GM10248 (cell line): ENCODE measurements at places on chromosomes 6 and 20.

- DNase-seq = no peak
These were observed 52.4 kb upstream of the TINAG start for GRCh38 chr6:54255886-54256285.

- no peak for DNase-seq
These were observed 34.9 kb downstream of the OSTM1 start for GRCh38 chr6:108039681-108040080.

DNA sequence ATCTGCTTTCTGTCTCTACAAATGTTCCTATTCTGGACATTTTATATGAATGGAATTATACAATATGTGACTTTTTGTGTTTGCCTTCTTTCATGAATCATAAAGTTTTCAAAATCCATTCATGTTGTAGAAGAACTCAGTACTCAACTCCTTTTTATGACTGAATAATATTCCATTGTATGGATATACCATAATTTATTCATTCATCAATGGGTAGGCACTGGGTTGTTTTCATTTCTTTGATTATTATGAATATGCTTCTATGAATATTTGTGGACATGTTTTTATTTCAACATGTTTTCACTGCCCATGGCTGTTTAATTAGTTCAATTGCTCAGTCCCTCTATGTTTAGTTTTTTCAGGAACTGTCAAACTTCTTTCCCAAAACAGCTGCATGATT, 76.5 kb upstream of the GTSF1L start:
- no peak for DNase-seq

GRCh38 chr6:108164815-108165706, 761 bp upstream of the NR2E1 start:
- DNase-seq = peak; percentile 18

DNA sequence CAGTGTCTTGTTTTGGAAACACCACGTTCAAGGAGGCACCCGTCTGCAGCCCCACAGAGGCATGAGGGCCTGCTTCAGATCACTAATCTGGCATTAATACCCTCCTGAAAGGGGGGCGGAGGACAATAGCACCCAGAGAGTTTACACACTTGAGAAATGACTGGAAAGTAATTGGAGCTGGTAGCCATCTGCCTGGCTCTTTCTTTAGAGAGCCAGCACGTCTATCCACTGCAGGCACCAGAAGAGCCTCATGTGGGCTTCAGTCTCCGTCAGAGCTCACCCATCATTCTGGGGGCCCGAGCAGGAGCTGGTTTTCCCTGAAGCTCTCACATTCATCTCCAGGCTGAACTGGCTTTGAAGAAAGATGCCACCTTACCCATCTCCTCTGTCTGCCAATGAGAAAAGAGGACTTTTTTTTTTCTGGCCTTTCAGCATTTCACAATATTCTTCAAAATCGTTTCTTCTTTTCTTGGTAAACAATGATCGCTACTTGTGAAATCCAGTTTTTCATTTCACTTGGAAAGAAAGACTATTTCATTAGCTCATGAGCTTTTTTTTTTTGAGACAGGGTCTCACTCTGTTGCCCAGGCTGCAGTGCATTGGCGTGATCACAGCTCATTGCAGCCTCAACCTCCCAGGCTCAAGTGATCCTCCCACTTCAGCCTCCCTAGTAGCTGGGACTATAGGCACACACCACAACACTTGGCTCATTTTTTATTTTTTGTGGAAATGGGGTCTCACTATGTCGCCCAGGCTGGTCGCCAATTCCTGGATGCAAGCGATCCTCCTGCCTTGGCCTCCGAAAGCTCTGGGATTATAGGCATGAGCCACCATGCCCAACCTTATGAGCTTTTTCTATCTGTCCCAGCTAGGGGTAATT, 124.7 kb upstream of the ZNF217 start:
- no peak for DNase-seq

- peak; percentile 70 for DNase-seq
These were observed 126.9 kb downstream of the MRPL14 start for GRCh38 chr6:44000164-44000842.

- no peak for DNase-seq
These were observed 538.4 kb downstream of the HACE1 start for GRCh38 chr6:104321301-104321700.

GRCh38 chr6:100453701-100454521, 10.8 kb downstream of the SIM1 start:
- no peak for DNase-seq

DNA sequence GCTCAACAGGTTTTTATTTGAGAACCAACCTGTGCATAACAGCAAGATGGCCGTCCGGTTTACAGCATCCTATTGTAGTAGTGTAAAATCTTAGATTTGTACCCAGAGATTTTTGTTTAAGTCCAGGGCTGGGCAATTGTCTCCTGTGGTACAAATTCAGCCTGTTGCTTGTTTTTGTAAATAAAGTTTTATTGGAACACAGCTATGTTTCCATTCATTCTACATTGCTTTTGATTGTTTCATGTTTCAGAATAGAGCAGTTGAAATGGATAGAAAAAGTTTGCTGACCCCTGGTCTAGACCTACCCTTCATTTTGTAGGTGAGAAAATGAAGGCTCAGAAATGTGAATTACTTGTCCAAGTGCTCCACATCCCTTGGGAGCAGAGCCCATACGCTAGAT, 8.5 kb downstream of the SMPDL3A start:
- DNase-seq = no peak

DNA sequence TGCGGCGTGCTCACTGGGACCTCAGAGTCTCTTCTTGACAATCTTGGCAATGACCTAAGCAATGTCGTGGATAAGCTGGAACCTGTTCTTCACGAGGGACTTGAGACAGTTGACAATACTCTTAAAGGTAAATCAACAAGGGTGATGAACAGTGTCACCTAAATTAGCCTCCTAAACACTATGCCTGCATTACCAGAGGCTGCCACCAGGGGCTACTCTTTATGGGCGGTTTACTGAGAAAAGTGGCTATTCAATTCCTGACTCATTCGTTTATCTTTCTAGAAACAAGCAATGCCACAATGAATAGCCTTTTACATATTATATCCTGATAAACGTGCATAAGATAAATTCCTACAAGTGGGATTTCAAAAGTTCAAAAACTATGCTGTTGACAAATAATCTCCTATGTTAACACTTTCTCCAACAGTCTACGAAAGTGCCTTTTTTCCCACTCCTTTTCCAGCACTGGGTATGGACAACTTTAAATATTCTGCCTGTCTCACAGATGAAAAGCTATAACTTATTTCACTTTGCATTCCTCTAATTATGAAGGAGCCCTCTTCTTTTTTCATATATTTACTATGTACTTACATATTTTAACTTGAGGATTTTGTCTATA, 1.3 kb downstream of the BPIFA2 start:
- no peak for DNase-seq
